ENCODE measurements at places on chromosomes 16 and 17. TPM values are rescaled to one million over a fixed set of nuclear protein-coding genes. Genes with fewer than 3 reads are reported as not detected.

DNA sequence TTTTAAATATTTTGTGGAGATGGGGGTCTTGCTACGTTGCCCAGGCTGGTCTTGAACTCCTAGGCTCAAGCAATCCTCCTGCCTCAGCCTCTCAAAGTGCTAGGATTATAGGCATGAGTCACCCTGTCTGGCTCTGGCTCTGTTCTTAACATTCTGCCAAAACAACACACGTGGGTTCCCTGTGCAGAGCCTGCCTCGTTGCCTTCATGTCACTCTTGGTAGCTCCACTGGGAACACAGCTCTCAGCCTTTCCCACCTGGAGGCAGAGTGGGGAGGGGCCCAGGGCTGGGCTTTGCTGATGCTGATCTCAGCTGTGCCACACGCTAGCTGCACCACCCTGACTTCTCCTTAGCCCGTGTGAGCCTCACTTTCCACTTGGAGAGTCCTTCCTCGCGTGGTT is 19.3 kb downstream of the CRISPLD2 start:
- DNase-seq, result no peak

Gene C17orf107
- 5.6 TPM for total RNA-seq

Gene AOC3
- 146 TPM for total RNA-seq

Gene TMIGD1
- not detected for total RNA-seq

DNA sequence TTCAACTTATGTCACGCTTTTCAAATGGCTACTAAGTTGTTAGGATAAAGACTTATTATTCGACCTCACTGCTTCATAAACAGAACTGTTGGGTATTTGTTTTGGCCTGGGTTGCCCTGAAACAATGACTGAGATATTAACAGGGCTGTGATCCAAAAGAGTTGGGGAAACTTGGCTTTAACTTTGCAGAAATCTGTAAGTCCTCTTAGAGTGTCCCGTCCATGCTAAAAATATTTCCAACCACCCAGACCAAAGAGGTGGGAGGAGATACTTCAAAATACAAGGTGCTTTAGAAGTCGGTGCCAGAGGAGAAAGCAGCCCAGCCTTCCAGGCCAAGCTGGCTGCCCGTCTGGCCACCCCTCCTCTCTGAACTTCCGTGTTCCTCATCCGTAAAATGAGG is 16.1 kb upstream of the SPATA32 start:
- no peak for DNase-seq

DNA sequence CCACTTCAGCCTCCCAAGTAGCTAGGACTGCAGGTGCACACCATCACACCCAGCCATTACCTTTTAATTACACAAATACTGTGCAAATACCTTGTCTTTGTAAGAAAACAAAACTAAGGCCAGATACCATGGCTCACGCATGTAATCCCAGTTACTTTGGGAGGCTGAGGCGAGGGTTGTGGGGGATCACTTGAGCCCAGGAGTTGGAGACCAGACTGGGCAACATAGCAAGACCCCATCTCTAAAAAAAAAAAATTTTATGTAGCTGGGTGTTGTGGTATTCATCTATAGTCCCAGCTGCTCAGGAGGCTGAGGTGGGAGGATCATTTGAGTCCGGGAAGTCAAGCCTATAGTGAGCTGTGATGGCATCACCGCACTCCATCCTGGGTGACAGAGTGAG is 151.6 kb downstream of the CLEC16A start:
- DNase-seq, result no peak

Gene PPP1R27
- total RNA-seq, result not detected

Gene KRT9
- total RNA-seq, result 0.42 TPM

GRCh38 chr17:48125829-48126531 is 18.4 kb downstream of the SNX11 start:
- DNase-seq, result no peak

DNA sequence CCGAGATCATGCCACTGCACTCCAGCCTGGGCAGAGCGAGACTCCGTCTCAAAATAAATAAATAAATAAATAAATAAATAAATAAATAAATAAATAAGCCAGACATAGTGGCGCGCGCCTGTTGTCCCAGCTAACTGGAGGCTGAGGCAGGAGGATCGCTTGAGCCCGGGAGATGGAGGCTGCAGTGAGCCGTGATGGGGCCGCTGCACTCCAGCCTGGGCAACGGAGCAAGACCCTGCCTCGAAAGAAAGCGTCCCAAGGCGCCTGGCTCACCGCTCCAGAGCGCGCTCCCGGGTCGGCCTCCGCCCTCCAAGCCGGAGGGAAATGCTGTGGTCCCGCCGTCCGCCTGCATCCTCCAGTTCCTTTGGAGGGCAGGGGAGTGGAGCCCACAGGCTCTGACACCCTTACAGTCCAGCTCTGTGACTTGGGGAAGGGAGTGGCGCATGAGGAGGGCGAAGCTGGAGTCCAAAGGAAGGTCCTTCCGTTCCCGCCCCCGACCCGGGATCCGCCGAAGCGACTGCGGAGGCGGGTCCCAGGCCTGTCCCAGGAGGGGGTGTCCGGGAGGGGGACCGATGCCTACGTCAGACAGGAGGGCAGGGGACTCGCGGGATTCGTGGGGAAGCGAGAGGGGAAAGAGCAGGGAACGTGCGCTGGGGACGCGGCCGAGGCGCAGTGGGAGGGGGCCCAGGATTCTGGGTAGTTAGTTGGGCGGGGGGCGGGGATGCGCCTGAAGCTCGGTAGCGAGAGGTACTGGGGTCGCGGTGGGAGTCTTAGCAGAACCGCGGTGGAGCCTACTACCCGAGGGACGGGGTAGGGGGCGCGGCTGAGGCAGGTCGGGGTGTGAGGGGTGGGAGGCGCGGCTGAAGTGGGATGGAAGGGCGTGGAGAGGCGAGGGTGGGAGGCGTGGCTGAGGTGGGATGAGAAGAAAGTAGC is 8.4 kb upstream of the TRPV2 start:
- no peak for DNase-seq

DNA sequence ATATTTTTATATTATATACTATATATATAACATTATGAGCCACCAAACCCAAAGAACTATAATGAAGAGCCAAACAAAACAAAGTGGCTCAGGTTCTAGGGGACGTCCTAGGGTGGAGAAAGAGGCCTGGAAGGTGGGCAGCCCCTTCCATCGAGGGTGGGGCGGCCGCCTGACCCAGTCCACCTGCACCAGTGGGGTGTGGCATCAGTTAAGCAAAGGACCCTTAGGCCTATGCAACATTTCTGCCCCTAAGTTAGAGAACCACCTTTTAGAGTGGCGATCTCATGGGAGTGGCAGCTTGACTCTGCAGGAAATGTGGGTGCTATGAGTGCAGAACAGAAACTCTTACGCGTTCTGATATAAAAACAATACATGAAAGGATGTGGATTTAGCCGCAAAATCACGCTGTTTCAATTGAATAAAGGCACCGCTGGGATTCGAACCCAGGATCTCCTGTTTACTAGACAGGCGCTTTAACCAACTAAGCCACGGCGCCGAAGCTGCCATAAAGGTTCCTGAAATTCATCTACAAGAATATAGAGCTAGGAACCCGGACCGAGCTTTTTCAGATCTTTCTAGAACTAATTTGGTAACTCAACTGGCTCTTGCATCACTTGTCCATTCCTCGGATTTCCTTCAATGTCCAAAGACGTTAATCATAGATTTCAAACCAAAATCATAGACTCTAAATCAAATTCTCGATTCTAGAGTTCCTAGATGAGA is 15.6 kb upstream of the AURKB start:
- DNase-seq, result no peak

DNA sequence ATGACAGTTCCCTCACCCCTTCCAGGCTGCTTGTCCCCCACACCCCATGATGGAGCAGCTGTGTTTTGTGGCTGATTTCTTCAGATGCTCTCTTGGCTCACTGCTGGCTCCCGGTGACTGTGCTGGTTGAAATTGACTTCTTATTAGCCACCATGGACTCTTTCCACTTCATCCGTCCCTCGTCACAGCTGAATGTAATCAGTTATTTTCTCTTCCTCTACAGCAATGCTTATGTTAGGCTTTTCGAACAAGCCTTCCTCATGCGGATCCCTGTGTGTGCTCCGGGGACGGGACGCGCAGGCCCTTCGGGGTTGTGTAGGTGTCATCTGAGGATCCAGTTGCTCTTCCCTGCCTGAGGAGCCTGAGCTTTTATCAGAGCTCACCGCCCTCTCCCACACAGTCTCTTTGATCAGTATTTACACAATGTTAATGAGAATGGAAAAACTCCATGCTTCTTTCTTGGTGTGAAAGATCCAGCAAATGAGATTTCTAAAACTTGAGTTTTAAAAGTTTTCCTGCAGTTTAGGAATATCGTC is 87.5 kb downstream of the RPTOR start:
- no peak for DNase-seq

Gene CLDN7
- 0.41 TPM for total RNA-seq

Gene TMEM235
- total RNA-seq, result not detected

Gene TEX19
- not detected for total RNA-seq

GRCh38 chr16:67246756-67247191 is 507 bp downstream of the FHOD1 start:
- DNase-seq, result no peak

GRCh38 chr16:3838600-3839401 is 41.7 kb downstream of the CREBBP start:
- no peak for DNase-seq

Gene KCNAB3
- total RNA-seq, result not detected

Gene BCKDK
- total RNA-seq, result 58.5 TPM

DNA sequence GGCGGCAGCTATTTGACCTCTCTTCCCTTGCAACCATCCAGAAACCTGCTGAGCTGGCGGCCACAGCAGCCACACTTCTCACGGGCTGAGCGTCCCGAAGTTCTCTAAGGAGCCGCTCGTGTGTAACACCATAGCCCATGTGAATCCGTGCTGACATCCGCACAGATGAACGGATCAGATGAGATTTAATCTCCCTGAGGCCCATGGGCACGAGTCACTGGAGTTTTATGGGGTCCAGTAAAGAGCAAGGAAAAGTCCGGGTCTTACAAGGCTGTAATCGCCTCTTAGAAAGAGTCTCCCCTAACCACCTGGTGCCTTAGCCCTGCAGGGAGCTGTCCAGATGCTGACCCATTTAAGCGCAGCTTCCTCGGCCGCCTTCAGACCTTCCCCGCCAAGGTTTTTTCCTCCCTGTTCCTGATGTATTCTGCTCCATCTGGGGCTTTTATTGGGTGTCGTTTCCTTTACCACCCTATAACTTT is 5.5 kb upstream of the CACNG5 start:
- no peak for DNase-seq

GRCh38 chr16:49658531-49658930 is 197.4 kb downstream of the ZNF423 start:
- no peak for DNase-seq

DNA sequence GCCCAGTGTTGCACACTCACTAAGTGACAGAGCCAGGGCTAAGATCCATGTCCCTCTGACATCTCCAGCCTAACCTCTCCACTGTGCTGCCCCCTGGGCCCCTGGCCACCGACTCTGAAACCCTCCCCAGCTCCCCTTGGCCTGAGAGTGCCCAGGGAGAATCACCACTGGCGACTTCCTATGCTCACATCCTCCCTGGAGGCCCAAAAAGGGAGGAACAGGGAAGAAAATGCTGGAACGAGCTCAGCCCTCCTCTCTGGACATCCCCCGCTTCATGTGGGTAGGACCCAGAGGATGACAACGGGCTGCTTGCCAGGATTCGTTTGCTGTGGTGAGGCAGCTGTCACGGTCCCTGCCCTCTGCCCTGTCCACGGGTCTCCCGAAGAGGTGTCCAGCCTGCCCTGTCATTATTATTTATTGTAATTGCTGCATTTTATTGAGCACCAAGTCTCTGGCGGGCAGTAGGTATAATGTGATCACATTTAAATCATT is 153.5 kb upstream of the RPL38 start:
- DNase-seq, result no peak

DNA sequence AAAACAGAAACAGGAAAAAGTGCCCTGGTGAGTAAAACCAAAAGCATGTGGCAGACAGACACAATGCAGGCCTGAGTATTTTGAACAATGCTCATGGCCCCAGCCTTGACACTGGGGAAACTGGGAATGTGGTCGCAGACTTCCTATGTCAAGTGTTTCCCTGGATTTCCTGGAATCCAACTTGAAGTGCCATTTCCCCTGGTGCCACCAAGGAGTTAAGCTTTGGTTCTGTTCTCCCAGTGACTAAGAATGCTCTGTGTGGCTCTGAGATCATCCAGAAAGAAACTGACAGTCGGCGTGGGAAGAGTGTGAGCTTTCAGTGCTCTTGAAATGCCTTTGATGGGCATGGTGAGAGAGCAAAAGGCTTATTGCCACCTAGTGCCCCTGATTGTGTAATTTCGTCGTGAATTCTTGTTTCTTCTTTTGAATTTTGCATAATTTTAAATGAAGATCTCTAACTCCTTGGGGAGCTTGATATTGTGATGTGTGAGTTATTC is 96.0 kb downstream of the YPEL2 start:
- no peak for DNase-seq

Gene ZMYND15
- 2.5 TPM for total RNA-seq

DNA sequence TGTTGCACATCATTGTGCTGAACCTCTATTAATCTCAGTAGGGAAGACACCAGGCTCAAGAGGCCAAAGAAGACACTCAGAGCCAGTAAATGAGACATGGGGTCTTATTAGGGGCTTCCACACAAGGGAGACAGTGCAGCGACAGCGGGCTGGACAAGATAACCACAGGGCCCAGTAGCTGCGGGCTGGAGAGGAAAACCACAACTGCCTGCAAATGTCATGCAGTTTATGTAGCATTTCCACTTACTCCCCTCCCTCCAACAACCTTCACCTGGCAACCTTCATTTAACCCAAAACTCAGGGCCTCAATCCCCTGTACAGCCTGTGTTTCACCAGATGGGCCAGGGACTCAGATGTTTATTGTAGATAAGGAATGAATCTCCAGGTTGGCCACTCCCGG is 185.6 kb downstream of the UTP18 start:
- DNase-seq, result no peak

Gene XYLT2
- 17.6 TPM for total RNA-seq

DNA sequence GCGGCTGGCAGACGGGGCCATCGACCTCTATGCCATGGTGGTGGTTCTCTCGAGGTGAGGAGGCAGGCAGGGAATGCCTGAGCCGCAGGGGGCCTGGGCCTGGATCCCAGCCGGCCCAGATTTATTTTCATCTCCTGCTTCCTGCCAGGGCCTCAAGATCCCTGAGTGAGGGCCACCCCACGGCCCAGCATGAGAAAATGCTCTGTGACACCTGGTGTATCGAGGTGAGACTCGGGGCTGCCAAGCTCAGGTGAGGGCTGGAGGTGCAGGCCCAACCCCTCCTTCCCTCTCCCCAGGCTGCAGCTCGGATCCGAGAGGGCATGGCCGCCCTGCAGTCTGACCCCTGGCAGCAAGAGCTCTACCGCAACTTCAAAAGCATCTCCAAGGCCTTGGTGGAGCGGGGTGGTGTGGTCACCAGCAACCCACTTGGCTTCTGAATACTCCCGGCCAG is 4.9 kb downstream of the ACADVL start:
- DNase-seq, result no peak

GRCh38 chr16:53781023-53781605 is 77.2 kb downstream of the FTO start:
- DNase-seq, result no peak

GRCh38 chr17:67492251-67492740 is 115.2 kb downstream of the PITPNC1 start:
- no peak for DNase-seq

- DNase-seq, result no peak
These were observed 57.7 kb downstream of the MEAK7 start for GRCh38 chr16:84446596-84447392.

Gene CDRT15L2
- not detected for total RNA-seq

Data from thoracic aorta (tissue), 2 donors.